ELF-1 (cell line): ENCODE measurements at places on chromosomes 2 and 18.

GRCh38 chr2:210616074-210616473 lies 59.7 kb downstream of the CPS1 start:
- no peak for DNase-seq

DNA sequence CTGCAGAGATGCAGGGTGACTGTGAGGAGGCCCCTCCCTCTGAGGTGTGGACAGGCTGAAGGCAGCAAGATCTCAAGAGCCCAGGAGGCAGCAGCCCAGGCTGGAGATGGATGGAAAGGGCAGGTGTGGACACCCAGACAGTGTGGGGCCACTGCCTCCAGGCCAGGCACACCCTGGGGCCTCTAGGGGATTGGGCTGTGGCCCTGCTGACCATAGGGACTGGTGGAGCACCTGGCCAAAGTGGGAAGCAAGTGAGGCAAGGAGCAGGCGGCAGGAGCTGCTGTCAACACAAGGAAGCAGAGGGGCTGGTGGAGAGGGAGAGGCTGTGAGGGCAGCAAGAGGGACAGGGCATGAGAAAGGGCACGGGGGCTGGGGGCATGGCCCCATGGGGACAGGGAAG lies 10.8 kb downstream of the SNED1 start:
- DNase-seq: peak; percentile 25

- no peak for DNase-seq
Measured at GRCh38 chr18:45871431-45872084, 46.1 kb downstream of the SIGLEC15 start.

GRCh38 chr2:165637396-165637795 lies 156.7 kb downstream of the GALNT3 start:
- no peak for DNase-seq

GRCh38 chr2:133378928-133379549 lies 189.2 kb downstream of the NCKAP5 start:
- DNase-seq: no peak

GRCh38 chr2:70726947-70727725 lies 40.9 kb downstream of the ADD2 start:
- DNase-seq: no peak

- DNase-seq: no peak
Measured at GRCh38 chr18:22290004-22290403, 120.6 kb downstream of the GATA6 start.

GRCh38 chr2:121086450-121086849 lies 198.6 kb downstream of the TFCP2L1 start:
- no peak for DNase-seq

GRCh38 chr2:119223521-119224390 lies at the start of gene STEAP3:
TSS of gene STEAP3 (plus strand) at chr2:119223834. CDS start at chr2:119231013, 7,179 bp downstream.
- peak; percentile 91 for DNase-seq

GRCh38 chr18:46556590-46557206 lies 100.3 kb downstream of the LOXHD1 start:
- no peak for DNase-seq

GRCh38 chr2:203688798-203689197 lies 17.6 kb upstream of the CD28 start:
- peak; percentile 14 for DNase-seq

GRCh38 chr18:62664414-62664813 lies 50.9 kb upstream of the PHLPP1 start:
- no peak for DNase-seq

DNA sequence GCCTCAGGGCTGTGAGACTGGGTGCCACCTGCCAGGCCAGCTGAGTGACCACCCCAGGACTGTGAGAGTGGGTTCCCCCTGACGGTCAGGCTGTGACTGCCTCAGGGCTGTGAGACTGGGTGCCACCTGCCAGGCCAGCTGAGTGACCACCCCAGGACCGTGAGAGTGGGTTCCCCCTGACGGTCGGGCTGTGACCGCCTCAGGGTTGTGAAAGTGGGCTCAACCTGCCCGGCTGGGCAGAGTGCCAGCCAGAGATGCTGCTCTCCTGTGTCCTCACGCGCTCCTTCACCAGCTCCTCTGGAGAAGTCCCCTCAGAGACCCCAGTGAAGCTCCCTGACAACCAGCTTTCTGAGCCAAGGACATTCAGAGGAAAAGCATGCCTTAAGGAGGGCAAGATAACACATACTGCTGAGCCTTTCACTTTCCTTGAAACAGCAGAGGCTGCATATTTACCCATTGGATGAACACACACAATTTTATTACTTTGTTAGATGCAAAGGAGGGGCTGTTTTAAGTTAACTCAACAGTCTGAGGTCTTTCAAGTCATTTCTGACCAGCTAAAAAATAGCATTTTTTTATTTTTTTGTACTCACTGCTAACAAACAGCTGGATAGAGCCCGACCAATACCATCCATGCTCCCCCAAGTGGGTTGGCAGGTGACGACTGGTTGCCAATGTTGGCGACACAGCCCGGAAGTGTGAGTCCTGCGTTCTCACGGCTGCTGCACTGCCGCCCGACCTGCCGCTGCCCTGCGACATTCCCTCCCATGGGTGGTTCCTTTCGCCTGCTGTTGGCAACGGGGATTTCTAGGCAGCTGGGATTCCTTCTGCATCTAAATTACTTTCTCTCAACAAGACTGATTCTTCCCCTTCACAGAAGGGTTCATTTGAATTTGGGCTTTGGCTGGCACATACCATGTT lies 70.7 kb downstream of the NDUFA10 start:
- DNase-seq: no peak

DNA sequence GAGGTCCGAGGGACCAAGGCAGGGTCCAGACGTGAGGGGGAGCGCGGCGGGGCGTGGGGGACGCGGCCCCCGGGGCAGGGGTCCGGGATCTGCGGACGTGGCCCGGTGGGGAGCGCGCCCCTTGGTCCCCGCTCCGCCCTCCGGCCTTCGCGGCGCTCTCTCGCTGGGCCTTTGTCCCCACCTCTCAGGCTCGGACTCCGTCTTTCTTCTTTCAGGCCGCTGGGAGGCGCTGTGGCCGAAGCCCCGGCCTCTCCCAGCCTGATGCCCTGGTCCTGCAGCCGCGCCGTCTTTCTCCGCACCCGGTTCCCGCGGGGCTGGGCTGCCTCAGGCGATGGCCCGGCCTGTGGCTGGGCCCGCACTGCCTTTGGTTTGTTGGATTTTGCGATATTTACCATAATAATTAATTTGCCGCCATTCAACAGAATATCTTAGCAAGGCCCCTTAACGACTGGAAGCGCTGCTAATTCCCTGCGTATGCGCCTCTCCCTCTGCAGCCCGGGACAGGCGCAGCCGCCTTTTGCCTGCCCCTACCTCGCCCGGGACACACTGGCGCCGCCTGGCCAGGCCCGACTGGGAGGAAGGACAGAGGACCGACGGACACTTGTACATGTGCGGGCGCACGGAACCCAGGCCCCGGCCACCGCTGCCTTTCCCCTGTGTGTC lies 10.8 kb downstream of the SIX3 start:
- peak; percentile 89 for DNase-seq

DNA sequence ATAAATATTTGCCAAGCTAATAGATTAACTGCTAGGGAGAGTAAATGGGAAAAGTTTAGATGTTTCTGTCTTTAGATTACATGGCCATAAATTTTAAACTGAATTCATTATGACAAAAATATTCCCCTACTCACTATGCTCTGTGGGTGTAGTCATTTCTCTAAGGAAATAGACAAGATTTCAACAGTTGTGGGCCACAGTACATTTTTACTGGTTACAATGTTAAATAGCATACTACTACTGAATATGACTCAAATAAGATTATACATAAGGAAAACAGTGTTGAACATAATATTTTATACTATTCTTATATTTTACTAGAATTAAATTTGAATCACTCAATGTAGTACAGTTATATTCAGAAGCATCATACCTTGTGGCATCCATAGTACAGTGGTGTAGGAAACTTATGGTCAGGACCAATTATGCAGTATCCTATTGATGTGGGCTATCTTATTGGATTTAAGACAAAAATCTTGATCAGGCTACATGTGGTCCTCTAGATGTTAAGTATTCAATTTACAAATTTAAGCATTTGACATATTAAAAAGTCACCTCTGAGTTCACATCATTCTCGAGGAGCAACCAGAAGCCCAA lies 33.0 kb downstream of the RPRD1A start:
- no peak for DNase-seq

- no peak for DNase-seq
Measured at GRCh38 chr2:136062066-136062837, 55.7 kb downstream of the CXCR4 start.

- no peak for DNase-seq
Measured at GRCh38 chr18:40004246-40004645, 1950.8 kb upstream of the PIK3C3 start.
